MCF 10A (cell line): ENCODE measurements at places on chromosomes 5 and 9. TPM values are rescaled to one million over a fixed set of nuclear protein-coding genes. Genes with fewer than 3 reads are reported as not detected.

- H3K4me1 ChIP-seq: no peaks in the 10 kb centered on the region
- H3K36me3 ChIP-seq: no peaks in the 10 kb centered on the region
- no peak for DNase-seq
- no peak overlapping the region for H3K4me3 ChIP-seq
Measured at GRCh38 chr9:80796632-80797031, 892.7 kb downstream of the TLE1 start.

DNA sequence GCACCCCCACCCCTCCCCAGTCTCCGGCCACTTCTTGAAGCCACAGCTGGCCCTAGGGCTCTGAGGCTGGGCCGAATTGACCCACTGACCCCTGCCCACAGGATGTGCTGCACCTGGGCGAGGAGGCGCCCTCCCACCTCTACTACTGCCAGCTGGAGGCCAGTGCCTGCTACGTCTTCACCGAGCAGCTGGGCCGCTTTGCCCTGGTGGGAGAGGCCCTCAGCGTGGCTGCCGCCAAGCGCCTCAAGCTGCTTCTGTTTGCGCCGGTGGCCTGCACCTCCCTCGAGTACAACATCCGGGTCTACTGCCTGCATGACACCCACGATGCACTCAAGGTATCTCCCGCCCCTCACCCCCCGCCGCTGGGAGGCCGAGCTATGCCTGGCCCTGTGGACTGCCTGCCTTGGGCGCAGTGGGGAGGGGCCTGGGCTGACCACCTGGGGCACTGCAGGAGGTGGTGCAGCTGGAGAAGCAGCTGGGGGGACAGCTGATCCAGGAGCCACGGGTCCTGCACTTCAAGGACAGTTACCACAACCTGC lies 21.3 kb downstream of the HK3 start:
- no peak overlapping the region for H3K27ac ChIP-seq
- DNase-seq: no peak
- H3K27me3 ChIP-seq: peaks cover 57% of the 10 kb centered on the region

DNA sequence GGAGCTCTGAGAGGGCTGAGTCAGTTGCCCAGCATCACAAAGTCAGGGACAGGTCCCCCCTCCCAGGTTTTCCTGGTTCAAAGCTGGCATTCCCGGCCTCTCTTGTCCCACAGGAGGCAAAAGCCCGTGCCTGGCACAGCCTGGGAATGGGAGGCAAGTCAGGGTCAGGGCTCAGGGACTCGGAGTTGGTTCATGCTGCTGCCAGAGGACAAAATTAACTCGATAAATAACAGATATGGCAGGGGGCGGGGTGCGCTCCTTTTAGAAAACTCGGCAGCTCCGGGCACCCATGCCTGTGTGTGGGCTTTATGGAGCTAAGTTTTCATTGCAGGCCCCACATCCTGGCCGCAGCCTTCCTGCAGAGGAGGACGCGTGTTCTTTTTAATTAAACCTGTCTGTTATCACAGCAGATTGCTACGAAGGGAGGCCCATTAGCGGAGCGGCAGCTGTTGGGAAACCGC lies 62.8 kb upstream of the LMX1B start:
- H3K36me3 ChIP-seq: no peaks in the 10 kb centered on the region
- H3K4me3 ChIP-seq: no peak overlapping the region
- no peak for DNase-seq
- no peaks in the 10 kb centered on the region for H3K27me3 ChIP-seq
- no peak overlapping the region for H3K27ac ChIP-seq

DNA sequence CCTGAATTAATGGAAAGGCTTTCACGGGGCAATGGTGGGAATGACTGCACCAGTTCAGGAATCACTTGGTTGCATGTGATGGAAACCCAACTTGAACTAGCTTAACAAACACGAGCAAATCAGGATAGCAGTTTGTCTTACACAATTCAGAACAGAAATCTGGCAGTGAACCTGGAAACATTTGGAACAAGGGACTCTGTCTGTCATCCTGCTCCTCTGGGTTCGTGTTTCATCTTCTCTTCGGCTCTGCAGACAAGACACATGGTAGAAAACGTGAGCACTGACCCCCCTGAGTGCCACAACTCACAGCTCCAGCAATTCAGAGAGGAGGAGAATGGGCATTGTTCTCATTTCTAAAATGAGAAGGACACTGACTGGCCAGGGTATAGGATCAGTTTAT lies 218.1 kb upstream of the NREP start:
- no peak for DNase-seq
- no peaks in the 10 kb centered on the region for H3K36me3 ChIP-seq
- no peak overlapping the region for H3K4me3 ChIP-seq

- no peak overlapping the region for H3K27ac ChIP-seq
- no peak overlapping the region for H3K4me3 ChIP-seq
- no peak for DNase-seq
- peaks cover 6% of the 10 kb centered on the region for H3K4me1 ChIP-seq
Measured at GRCh38 chr5:147995846-147996245, 67.9 kb upstream of the SPINK5 start.

DNA sequence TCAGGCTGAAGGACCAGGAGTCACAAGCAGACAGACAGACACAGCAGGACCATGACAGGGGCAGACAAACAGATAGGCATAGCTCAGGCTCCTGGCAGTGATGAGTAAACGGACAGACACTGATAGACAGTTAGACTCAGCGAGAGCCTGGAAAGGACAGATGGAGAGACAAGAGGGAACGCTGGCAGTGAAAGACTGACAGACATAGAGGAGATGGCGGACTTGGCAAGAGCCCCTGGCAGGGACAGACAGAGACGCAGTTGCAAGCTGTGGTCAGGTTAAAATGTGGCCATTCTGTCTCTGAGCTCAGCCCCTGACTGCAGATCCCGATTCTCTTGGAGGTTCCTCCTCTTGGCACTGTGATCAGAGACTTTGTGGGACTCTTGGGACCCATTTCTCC lies 13.6 kb downstream of the CSF2 start:
- H3K27me3 ChIP-seq: no peaks in the 10 kb centered on the region
- no peak overlapping the region for H3K27ac ChIP-seq
- no peaks in the 10 kb centered on the region for H3K36me3 ChIP-seq
- DNase-seq: no peak
- H3K4me3 ChIP-seq: no peak overlapping the region

DNA sequence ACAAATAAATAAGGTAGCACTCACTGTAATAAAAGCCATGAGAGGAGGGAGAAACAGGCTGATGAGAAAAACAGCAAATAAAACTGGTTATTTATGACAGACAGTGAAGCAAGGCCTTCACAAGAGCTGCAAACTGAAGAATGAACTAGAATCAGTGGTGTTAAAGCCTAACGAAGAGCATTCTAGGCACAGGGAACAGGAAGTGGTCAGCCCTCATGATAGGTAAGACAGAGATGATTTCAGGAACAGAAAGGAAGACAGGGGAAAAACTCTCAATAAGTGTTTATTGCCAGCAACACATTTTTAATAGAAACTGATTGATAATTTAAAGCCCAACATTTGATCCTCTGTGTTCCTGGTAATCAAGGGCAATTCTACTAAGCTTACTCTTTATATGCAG lies 124.5 kb downstream of the EDIL3 start:
- H3K36me3 ChIP-seq: no peaks in the 10 kb centered on the region
- no peak for DNase-seq
- H3K27me3 ChIP-seq: peaks cover 86% of the 10 kb centered on the region

DNA sequence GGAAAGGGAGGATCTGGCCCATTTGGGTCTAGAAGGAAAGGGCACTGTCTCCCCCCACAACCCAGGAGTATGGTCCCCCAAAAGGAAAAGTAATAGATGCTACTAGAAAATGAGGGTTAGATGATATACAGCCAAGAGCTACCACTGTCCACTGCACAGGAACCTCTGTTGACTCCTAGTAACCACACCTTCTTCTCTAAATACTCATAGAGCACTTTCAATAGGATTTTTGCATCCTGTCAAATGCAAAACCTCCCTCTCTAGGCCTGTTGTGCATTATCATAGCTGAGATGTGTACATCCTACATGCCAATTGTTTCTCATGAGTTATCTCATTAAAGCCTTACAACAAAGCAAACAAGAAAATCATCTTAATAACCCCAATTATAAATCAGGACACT lies 66.8 kb downstream of the THBS4 start:
- H3K4me3 ChIP-seq: no peak overlapping the region
- H3K36me3 ChIP-seq: no peaks in the 10 kb centered on the region
- no peak overlapping the region for H3K27ac ChIP-seq
- no peaks in the 10 kb centered on the region for H3K27me3 ChIP-seq
- H3K4me1 ChIP-seq: no peaks in the 10 kb centered on the region

DNA sequence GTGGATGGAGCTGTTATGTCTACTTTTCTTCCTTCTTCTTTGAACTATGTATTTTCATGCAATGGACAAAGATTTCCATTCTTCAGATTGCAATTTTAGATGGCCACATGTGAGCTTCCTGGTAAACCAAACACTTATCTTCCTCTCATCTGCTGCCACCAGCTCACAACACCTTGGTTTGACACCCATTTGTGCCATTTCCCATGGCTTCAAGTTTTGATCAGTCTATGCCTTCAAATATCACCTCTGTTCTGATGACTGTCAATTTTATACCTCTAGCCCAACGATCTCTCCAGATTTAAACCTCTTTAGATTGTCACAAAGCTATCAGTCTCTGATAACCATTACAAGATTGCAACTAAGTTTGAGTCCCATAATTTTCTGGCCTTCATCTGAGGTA lies 147.2 kb downstream of the TMEM38B start:
- no peak overlapping the region for H3K4me3 ChIP-seq
- no peaks in the 10 kb centered on the region for H3K4me1 ChIP-seq
- no peaks in the 10 kb centered on the region for H3K36me3 ChIP-seq
- peaks cover 19% of the 10 kb centered on the region for H3K27me3 ChIP-seq

- DNase-seq: no peak
- H3K36me3 ChIP-seq: no peaks in the 10 kb centered on the region
- H3K4me1 ChIP-seq: no peaks in the 10 kb centered on the region
- no peak overlapping the region for H3K27ac ChIP-seq
- H3K4me3 ChIP-seq: no peak overlapping the region
Measured at GRCh38 chr5:16135003-16135402, 44.6 kb downstream of the MARCHF11 start.

GRCh38 chr5:33772380-33772897 lies 119.4 kb downstream of the ADAMTS12 start:
- peak; percentile 78 for DNase-seq
- peaks cover 19% of the 10 kb centered on the region for H3K27me3 ChIP-seq
- H3K27ac ChIP-seq: no peak overlapping the region
- peaks cover 6% of the 10 kb centered on the region for H3K4me1 ChIP-seq
- no peak overlapping the region for H3K4me3 ChIP-seq

DNA sequence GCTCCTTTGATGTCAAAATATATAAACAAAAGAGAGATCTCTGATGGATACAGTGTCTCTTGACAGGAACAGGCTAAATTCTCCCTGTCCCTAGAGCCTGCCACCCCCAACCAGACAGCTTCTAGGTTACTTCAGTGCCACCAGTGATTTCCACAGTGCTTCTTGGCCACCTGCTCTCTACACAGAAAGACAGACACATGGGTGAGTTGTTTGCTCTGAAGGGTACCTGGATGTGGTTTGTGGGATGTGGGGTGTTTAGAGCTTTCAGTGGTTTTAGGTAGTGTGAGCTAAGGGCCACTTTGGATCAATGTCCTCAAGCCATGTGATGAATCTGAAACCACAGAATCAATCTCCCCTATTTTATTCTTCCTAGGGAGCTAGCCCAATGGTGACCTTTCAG lies 125.4 kb downstream of the ANKRD18B start:
- DNase-seq: no peak
- peaks cover 1% of the 10 kb centered on the region for H3K27me3 ChIP-seq
- H3K36me3 ChIP-seq: no peaks in the 10 kb centered on the region

DNA sequence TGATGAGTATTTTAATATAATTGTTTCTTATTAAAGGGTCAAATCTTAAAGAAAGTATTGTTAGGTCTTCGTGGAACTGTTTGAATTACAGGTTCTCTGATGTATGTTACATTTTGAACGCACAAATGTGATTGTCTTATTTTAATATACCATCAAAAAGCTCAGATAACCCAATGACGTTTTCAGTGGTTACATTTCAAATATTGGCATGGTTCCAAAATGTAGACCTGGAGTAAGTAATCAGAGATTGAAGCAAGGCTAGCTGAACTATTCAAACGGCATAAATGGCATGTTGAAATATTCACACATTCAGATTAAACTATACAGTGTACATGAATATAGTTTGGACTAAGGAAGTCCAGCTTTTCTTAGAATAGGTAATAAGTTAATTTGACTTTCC lies 281.7 kb upstream of the EFNA5 start:
- DNase-seq: no peak
- no peaks in the 10 kb centered on the region for H3K36me3 ChIP-seq
- no peak overlapping the region for H3K4me3 ChIP-seq
- no peaks in the 10 kb centered on the region for H3K4me1 ChIP-seq
- no peaks in the 10 kb centered on the region for H3K27me3 ChIP-seq
- H3K27ac ChIP-seq: no peak overlapping the region

- H3K27me3 ChIP-seq: no peaks in the 10 kb centered on the region
- H3K4me3 ChIP-seq: no peak overlapping the region
- H3K4me1 ChIP-seq: no peaks in the 10 kb centered on the region
Measured at GRCh38 chr9:104772714-104773510, 9.0 kb downstream of the NIPSNAP3B start.

- H3K27ac ChIP-seq: no peak overlapping the region
- H3K4me1 ChIP-seq: peaks cover 11% of the 10 kb centered on the region
- H3K27me3 ChIP-seq: no peaks in the 10 kb centered on the region
- H3K4me3 ChIP-seq: no peak overlapping the region
- H3K36me3 ChIP-seq: no peaks in the 10 kb centered on the region
Measured at GRCh38 chr5:141954194-141954593, 3.8 kb downstream of the PCDH12 start.

DNA sequence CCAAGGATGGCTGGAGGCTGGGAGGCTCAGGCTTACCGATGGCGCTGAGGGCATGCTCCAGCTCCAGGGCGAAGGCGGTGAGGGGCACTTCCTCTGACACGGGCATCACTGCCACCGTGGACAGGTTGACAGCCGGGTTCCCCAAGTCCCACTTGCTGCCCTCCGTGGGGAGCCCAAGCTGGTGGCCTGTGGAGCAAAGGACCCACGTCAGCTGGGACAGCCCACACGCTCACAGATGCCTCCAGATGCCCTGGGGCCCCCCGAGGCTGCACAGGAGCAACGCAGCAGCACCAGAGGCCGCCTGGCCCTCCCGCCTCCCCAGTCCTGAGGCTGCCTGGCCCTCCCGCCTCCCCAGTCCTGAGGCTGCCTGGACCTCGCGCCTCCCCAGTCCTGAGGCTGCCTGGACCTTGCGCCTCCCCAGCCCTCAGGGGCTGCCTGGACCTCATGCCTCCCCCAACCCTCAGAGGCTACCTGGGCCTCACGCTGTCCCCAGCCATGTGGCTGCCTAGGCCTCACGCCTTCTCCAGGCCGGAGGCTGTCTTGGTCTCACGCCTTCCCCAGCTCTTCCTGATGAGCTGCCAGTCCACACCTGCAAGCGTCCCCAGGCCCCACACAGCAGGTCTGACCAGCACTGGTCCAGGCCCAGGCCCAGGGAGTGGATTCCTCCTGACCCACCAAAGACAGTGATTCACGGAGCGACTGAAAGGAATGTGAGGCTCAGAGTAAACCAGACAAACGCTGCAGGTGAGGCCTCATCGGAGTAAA lies 25.6 kb upstream of the NSMF start:
- H3K4me1 ChIP-seq: peaks cover 8% of the 10 kb centered on the region
- no peak for DNase-seq
- H3K4me3 ChIP-seq: no peak overlapping the region
- H3K27me3 ChIP-seq: no peaks in the 10 kb centered on the region
- H3K27ac ChIP-seq: no peak overlapping the region

SCGB3A2 gene
- not detected in 2 replicates for total RNA-seq

DOCK8 gene
- total RNA-seq: 5.2 and 5.7 TPM in 2 replicates

RANBP3L gene
- not detected in 2 replicates for total RNA-seq

PCDHGA2 gene
- total RNA-seq: 0.32 and 0.33 TPM in 2 replicates

DUSP1 gene
- 594 and 611 TPM in 2 replicates for total RNA-seq

NPR3 gene
- 0.84 and 1.1 TPM in 2 replicates for total RNA-seq
